ENCODE measurements at places on chromosomes 2 and 18.
A peak's percentile ranks its signal among the peaks of the same experiment; 100 is the strongest.

GRCh38 chr18:7147399-7147798, 29.8 kb upstream of the LAMA1 start:
- DNase-seq: no peak

- no peak for DNase-seq
Observed at GRCh38 chr18:41543815-41544214, 411.2 kb upstream of the PIK3C3 start.

- no peak for DNase-seq
Observed at GRCh38 chr2:233463586-233463985, 103.0 kb downstream of the USP40 start.

DNA sequence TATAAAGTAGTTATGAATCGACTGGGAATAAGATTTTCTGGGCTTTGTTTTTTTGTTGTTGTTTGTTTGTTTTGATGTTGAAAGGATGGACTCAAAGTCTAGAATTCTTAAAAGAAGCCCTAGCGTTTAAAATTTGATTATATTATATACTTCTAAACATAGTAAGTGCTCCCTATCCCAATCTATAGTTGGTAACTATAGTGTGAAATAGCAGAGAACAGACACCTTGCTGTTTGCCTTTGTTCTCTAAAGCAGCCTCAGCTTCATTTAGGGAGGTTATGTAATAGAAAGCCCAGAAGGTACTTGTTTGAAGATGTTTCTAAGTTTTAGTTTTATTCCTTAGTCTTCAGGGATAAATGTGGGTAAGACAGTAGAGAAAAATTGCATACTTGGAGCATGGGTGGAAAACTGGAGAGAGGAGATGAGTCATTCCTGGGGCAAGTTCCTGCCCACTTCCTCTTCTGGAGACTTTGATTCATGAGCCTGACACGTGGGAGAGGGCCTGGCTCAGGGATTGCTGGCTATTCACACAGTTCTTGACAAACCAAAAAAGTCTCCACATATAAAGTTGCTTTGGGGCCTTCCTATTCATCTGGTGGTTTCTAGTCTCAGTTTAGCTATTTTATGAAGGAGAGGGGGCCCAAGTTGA, 131.9 kb downstream of the MYO1B start:
- peak; percentile 14 for DNase-seq

- no peak for DNase-seq
Observed at GRCh38 chr18:38792731-38793130, 1227.1 kb upstream of the CELF4 start.

GRCh38 chr2:53660886-53661285, 106.7 kb upstream of the CHAC2 start:
- DNase-seq: no peak

DNA sequence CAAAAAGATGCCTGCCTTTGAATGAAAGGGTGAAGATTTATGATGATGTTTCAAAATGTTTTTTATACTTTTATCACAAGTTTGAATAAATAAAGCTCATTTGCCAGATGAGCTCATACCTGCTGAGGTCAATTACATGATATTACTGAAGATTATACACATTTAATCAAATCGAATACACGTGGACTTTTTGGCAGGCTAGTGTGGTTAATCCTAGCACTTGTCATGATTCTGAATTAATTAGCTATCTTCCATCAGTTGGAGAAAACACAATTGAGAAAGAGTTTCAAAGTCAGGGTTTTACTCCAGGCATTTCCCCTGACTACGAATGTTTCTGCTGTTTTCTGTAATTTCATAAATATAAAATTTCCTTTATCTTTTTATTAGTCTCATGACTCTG, 54.4 kb downstream of the LRPPRC start:
- DNase-seq: no peak

DNA sequence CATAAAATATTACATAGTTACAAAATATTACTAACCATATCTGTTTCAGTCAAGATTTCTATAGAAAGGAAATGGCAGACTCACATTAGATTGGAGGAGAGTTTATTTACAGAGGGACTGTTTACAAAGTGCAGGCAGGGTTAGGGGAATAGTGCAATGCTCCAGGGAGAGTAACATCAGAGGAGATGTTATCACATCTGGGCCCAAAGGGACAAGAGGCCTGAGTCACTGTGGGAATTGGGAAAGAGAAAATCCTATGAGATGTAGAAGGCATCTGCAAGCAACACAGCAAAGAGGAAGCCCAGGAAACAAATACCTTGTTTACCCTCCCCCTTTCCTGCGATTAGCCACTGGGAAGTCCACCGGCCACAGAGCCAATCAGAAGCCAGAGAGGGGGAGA, 227.3 kb upstream of the TANK start:
- DNase-seq: no peak

- DNase-seq: no peak
Observed at GRCh38 chr18:23433360-23433759, 19.7 kb upstream of the RIOK3 start.

DNA sequence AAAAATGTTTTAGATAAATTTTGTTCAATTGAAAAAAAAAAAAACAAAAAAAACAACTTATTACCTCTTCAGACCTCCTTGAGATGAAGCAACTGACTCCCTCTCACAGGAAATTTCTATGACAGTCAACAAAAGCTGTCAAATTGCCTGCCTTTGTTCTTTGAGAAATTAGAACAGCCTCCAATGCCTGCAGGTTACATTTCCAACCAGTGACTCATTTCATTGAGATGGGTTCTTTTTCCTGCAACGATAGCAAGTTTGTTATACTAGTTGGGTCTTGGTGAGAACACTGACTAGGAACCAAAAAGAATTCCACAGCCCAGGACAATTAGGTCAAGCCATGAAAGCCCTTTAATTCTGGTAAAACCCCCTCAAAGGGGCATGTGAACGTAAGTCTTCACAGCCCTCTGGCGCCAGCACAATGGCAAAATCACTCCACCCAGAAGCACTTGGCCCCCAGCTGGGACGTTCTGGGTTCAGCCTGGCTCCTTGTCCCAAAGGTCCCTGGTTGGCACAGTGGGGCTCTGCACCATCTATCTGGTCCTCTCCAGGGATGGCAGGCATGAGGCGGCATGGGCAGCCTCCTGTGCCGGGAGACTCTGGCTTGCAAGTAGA, 87.0 kb downstream of the SPP2 start:
- DNase-seq: no peak

- no peak for DNase-seq
Observed at GRCh38 chr2:17815468-17816184, 634 bp upstream of the MSGN1 start.

DNA sequence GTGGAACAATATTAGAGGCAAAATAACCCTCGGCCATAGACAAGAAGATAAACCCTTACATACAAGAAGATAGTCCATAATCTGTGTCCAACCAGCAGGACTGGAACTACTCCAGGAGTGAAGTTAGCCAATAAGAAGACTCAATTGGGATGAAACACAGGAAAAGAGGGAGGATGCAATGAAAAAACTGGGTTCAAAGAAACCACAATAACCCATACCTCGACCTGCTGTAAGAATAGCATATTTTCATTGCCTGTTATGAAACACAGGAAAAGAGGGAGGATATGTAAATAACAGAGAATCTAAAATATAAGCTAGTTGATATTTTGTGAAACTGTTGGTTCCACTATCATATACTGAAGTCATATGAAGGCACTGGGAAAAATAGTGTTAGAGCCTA, 87.1 kb upstream of the CSRNP3 start:
- no peak for DNase-seq

- DNase-seq: no peak
Observed at GRCh38 chr2:213232649-213233437, 51.4 kb upstream of the SPAG16 start.

DNA sequence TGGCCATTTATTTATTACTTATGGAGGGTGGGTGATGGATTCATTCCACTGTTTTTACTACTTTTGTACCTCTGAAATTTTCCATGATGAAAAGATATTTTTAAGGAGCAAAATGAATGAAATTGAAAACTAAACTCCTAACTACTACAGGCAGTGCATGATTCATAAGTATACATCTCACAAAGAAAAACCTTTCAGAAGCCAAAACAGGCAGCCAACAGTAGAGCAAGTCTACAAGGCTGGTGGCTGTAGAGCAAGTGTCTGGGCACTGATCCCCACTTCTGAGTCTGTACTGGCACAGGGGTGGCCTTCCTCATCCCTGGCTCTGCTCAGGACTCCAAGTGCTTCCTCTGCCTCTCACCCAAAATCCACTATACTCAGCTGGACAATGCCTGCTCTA, 8.2 kb upstream of the RMP24 start:
- no peak for DNase-seq

- no peak for DNase-seq
Observed at GRCh38 chr18:30920757-30921156, 121.8 kb downstream of the DSC3 start.

- DNase-seq: no peak
Observed at GRCh38 chr2:233179848-233180366, 71.6 kb upstream of the ATG16L1 start.

DNA sequence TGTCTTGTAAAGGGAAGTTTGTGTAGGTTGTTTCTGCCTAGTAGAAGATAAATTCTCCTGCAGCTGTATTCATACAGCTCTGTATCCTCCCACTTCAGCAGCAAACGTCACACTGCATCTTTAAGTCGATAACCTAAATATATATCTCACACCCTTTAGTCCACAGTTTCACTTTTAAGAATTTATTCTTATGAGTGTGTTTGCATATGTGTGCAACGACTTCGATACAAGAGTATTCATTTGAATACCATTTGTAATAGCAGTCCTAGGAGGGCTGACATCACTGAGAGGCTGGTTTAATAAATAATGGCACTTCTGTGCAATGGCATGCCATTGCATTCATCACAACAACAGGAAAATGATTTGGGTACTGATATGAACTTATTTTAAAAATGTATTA, 63.8 kb upstream of the MSH6 start:
- DNase-seq: no peak

GRCh38 chr2:144443837-144444817, 75.8 kb downstream of the ZEB2 start:
- DNase-seq: no peak

- DNase-seq: peak; percentile 77
Observed at GRCh38 chr2:153871231-153872221, at the start of gene GALNT13. GALNT13 (plus strand) TSS chr2:153871922.

DNA sequence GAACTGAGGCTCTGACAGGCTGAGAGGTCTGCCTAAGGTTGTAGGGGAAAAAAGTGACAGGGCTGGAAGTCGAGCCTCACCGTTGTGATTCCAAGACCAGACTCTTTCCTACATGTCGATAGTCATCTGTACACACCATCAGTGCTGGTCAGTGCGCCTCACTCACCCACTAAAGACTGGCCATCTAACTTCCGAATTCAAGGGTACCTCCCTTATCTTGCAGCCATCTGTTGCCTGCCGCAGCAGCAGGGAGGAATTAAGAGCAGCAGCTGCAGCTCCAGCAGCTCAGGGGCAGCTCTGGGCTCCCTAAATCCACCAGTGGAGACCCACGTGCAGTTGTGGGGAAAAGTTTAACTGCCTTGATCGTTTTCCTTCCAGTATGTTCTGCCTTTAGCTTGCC, 32.6 kb upstream of the GPR39 start:
- peak; percentile 28 for DNase-seq

DNA sequence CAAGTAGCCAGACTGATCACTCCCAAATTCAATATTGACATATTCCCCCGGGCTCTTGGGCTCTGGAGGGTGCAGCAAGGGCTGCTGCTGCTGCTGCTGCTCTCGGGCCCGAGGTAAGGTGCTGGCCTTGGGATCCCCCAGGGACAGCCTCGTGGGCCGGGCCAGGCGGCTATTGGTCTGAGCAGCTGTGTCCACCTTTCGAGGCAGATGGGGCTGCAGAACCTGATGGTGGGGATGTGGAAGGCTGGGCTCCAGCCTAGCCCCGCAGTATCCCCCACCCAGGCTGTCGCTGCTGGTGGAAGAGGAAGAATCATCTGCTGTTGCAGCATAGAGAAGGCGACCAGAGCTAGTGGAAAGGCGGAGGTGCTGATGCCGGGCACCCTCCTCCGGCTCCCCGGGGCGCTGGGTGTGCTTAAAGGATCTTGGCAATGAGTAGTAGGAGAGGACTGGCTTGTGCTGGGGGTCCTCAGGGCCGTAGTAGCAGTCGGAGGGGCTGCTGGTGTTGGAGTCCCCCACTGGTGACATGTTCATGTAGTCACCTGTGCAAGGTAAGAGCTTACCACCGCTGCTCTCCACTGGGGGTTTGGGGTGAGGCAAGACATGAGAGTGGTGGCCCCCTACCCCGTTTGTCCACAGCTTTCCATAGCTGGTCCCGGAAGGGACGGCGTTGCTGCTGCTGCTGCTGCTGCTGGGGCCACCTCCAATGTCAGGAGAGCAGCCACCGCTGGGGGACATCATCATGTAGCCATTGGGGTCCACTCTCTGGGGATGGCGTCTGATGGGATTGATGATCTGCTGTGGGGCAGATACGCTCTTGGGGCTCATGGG, 3.4 kb downstream of the IRS1 start:
- DNase-seq: peak; percentile 5

GRCh38 chr2:6841537-6842287, 24.0 kb downstream of the CMPK2 start:
- DNase-seq: no peak

DNA sequence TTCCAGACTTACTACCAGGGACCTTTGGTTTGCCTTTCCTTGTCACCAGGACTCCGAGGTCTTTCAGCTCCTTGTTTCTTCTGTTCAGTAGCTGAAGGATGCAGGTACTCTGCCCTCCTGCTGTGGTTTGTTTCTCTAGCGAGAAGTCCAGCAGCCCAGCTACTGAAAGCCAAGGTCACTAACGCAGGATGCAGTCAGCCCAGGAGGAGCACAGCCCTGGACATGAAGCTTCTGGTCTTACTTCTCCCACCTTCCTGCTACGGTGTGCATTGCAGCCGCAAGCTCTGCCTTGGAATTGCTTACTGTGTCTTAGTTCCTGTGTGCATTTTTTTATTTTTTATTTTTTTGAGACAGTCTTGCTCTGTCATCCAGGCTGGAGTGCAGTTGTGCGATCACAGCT, 62.4 kb downstream of the DGKD start:
- DNase-seq: no peak

DNA sequence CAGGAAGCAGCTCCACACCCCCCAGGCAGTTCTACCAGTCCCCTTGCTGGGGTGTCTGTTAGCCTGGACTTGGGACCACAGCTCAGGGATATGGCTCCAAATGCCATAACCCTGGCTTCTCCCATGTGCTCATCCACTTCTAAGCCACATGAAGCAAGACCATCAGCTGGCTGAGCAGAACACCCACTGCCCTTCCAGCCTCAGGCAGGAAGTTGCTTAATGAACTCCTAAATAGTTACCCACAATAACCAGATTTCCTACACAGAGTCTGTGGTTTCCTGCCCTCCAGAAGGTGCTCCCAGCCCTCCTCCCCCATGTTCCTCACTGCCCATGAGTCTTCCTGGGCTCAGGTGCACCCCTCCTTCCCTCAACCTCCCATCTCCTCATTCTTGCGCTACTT, 98.3 kb upstream of the EPC2 start:
- no peak for DNase-seq

DNA sequence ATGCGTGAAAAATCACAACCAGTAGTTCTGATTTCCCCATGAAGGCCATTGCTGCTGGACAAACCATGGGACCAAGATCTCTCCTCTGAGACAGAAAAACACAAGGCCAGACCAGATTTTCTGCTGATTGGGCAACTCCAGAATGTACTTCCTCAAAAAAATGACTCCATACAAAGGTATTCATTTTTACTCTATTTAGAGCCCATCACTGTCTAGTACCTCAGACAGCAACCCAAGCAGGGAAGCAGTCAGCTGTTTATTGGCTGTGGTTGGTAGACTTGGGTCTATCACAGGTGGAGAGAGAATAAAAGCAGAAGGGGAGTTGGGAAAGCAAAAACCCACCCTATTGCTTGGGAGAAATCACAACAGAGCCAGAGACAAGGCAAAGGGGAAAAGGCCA, 219.9 kb downstream of the PIK3C3 start:
- no peak for DNase-seq

GRCh38 chr18:73646772-73647171, 500.9 kb downstream of the FBXO15 start:
- DNase-seq: no peak

All from right kidney (tissue), 9 donors.